ENCODE measurements at places on chromosomes 3 and 15.

GRCh38 chr15:66770518-66771350 lies 68.7 kb downstream of the SMAD6 start:
- DNase-seq: no peak

DNA sequence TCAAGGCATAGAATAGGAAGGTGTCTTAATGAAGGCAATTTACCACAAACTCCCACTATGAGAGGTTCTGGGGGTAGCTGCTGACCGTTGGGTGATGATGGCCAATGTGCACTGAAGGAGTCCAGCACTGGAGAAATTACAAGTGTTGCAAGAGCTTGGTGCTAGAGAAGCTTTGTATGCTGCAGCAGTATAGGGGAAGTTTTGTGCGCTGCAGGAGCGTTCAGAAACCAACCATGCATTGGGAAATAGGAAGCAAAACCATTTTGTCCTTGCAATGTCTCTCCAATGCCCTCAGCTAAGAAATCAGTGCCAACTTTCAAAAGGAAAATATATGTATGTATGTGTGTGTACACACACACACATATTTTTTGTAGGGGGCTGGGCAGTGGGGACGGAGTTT lies 441.6 kb upstream of the NAALADL2 start:
- no peak for DNase-seq

DNA sequence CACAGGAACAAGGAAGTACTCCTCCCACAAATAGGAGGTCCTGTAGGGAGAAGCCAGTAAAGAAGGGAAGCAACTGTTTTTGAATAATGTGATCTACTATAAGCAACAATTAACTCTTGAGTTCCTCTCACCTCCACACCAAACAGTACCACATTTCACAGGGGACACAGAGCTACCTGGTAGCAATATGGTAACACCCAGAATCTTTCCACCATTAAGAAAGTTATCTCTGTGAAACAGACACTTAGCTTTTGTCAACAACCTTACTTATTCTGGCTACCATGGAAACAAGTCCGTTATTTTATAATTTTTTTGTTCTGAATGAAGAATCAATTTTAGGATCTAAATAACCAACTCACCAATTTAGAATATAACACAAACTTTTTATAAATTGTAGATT lies 49.5 kb downstream of the TBL1XR1 start:
- DNase-seq: no peak

DNA sequence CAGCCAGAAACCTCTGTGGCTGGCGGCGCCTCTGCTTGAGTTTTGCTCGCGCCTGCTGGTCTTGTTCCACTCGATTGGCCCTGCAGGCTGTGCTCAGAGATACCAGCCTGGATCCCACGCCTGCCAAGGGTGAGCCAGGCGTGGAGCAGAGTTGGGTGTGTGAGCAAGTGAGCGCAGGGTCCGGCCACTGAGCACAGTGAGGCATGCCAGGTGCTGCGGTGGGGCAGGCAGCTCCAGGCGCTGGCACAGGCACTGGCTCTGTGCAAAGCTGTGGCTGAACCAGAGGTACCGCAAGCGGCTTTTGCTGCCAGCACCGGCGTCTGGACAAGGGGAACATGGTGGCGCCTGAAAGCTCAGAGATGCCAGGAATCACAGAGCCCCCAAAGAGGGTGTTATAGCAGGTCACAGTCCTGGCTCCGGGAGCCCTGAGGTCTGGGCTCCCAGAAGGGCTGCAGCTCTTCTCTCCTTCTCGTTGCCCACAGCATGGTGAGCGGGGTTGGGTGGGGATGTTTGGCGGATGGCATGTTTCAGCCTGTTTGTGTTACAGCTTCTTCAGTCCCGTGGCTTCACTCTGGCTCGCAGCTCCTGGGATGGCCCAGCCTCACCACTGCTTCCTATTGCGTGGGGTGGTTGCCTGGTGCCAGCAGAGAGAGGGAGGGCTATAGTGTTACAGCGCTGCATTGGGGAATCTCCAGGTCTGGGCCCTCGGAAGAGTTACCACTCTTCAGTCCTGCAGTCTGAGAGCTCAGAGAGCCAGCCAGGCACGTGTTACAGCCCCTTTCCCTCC lies 73.9 kb downstream of the NR1D2 start:
- no peak for DNase-seq

GRCh38 chr3:107981471-107982111 lies 109.2 kb downstream of the CD47 start:
- DNase-seq: no peak

- DNase-seq: no peak
Observed at GRCh38 chr3:10368512-10368911, 47.6 kb upstream of the SEC13 start.

DNA sequence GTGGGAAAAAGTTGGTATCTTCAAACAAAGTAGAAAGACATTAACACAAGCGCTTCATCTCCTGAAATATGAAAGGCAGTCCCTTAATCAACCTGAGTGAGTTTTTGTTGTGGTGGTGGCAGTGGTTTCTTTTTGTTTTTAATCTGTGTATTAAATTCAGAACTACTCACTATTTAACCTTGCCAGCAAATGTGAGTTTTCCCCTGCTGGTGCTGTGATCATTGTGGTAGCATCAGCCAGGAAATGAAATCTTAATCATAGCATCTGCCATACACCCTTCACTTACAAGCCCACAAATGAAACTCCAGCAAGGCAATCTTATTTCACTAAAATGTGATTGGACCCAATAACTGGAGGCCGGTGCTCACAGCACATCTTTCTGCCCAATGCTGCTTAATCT lies 229.7 kb downstream of the SHOX2 start:
- DNase-seq: no peak

GRCh38 chr3:155416500-155417118 lies 123.1 kb upstream of the STRIT1 start:
- DNase-seq: no peak

Measured in activated T-cell treated with anti-CD3 and anti-CD28 coated beads, Interleukin-2, amount 50 U/mL, for 48 hours (primary cell).